ENCODE measurements at places on chromosomes 7 and 10.
A peak's percentile ranks its signal among the peaks of the same experiment; 100 is the strongest.

DNA sequence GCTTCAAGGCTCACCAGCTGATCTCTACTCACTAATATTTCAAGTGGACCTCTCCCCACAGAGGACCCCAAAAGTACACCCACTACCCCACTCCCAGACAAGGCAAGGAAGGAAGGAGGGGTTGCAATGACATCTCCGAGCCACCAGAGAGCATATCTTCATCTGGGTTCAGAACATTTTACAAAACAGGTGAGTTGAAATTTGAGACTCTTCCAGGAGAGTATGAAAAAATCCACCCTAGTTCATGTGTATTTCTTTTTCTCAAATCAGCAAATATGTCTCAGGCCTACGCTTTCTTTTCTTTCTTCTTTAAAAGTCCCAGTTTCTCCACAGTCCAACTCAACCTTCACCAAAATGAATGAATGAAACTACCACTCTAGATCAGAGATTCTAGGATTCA lies 61.9 kb downstream of the SGMS1 start:
- DNase-seq = no peak

- DNase-seq = no peak
Observed at GRCh38 chr10:84291384-84291783, 37.0 kb upstream of the CCSER2 start.

- no peak for DNase-seq
Observed at GRCh38 chr7:64882341-64883112, 20.5 kb upstream of the ZNF273 start.

DNA sequence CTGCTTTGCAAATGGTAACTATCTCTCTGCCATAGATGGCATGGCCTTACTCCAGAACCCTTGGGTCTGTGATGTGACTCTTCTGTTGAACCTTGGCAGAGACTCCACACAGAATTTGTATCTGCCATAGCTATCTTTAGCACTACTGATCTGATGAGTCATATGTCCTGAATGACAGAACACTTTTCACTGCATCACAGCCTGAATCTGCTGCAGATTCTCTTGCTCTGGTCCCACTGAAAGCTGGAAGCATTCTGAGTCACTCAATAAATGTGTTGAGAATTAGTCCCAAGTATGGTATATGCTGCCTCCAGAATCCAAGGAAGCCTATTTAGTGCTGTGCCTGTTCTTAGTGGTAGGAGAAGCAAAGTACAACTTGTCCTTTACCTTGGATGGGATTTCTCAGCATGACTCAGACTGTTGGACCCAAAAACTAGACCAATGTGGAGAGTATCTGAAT lies 39.5 kb upstream of the ANKRD1 start:
- DNase-seq = no peak

GRCh38 chr7:151777908-151778670 lies 98.8 kb downstream of the PRKAG2 start:
- no peak for DNase-seq

DNA sequence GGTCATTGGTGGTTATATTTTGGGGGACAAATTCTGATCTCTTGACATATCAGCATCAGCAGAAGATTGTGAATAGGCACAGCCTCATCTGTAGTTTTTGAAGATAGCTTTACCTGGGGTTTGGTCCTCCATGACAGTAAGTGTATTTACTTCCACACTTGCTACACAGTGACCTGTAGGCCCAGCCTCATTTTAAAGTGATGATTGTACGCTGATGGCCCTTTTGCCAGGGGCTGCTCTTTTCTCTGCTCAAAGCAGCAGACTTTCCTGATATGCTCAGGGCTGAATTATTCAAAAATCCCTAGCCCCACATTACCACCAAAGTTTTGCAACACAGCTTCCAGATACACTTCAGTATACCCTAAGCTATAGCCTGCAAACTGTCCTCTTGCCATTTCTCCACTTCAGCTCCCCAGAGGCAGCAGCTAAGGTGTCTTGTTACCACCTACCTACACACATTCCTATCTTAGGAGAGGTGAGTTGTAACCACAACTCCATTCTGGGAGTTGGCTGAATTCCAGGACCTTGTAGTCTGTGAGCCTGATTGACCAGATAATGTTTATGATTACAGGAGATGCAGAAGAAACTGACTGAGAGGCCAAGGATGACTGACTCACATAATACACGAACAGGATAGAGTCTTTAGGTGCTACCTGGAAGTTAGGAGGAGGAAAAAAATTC lies 6.0 kb downstream of the ASB4 start:
- DNase-seq = no peak

GRCh38 chr7:115825456-115826115 lies 205.0 kb downstream of the TFEC start:
- no peak for DNase-seq

- DNase-seq = no peak
Observed at GRCh38 chr7:95441042-95441823, 6.4 kb upstream of the PON2 start.

DNA sequence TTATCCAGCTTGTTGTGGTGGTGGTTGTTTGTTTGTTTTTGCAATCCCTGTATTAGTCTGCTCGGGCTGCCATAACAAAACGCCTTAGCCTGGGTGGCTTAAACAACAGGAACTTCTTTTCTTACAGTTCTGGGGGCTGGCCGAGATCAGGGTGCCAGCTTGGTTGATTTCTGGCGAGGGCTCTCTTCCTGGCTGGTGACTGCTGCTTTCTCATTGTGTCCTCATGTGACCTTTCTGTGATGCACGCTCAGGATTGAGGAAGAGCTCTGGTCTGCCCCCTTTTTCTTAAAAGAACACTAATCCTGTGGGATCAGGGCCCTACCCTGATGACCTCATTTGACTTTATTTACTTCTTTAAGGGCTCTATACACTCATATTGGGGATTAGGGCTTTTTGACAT lies 107.1 kb upstream of the NRP1 start:
- no peak for DNase-seq

GRCh38 chr10:118246332-118247295 lies 95.5 kb downstream of the FAM204A start:
- DNase-seq = no peak

GRCh38 chr10:964321-964987 lies 23.8 kb upstream of the GTPBP4 start:
- no peak for DNase-seq

DNA sequence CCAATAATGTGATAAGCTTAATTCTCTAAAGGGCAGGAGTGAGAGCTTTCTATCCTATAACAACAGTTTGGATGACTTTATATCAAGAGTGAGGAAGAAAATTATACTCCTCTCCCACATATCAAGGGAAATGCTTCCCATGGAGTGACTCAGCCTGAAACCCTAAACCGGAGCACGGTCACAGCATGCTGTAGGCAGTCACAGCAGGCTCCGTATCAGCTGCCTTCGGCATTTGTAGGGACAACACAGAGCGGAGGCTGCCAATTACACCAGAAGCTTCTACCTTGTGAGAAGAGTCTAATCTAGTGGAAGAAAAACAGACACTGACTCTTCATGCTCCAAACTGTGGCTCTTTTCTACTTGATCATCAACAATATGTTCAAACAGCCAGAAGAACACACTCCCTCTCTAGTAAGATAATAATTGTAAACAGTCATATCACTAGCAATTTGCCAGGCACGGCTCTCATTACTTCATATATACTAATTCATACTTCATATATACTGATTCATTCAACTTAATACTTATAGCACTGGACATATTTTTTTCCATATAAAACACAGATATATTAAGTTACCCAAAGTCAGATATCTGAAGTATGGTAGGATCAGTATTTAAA lies 65.9 kb downstream of the DGKB start:
- DNase-seq = no peak

- peak; percentile 7 for DNase-seq
Observed at GRCh38 chr10:124975977-124976514, 34.1 kb downstream of the ZRANB1 start.

GRCh38 chr7:114976666-114977065 lies 54.8 kb downstream of the MDFIC start:
- no peak for DNase-seq

DNA sequence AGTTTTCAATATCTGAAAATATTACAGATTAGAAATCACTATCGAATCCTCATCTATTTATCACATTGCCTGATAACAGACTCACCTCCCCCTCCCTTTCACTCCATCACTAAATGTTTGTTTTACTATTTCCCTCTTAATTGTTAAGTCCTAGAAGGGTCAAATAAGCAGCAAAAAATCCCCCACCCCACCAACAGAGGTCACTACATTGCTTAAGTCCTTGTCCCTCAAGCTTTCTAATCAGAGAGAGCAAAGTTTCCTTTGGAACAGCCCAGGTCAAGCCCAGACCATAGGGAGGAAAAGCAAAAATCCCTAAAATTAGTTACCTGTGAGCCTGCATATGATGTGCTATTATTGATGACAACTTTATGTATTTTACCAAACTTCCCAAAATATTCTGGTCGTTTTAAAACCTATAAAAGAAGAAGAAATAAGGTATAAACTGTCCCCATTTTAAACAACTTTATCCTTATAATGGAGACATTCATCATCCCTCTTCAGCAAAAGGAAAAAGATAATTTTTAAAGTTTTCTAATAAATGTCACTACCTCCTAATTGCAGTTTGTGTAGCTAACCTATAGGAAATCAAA lies 95.0 kb downstream of the CNOT4 start:
- peak; percentile 3 for DNase-seq

DNA sequence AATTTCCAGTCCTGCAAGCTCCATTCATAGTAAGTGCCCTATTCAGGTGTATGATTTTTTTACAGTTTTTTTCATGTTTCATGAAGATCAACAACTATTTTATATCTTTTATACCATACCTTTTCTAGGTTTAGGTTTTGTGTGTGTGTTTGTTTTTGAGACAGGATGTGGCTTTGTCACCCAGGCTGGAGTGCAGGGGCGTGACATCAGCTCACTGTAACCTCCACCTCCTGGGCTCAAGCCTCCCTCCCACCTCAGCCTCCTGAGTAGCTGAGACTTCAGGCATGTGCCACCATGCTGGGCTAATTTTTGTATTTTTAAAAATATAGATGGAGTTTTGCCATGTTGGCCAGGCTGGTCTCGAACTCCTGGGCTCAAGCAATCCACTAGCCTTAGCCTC lies 35.0 kb downstream of the ARMH3 start:
- DNase-seq = no peak

GRCh38 chr7:17307969-17308648 lies 9.7 kb downstream of the AHR start:
- no peak for DNase-seq

GRCh38 chr7:36742911-36743775 lies 18.8 kb upstream of the AOAH start:
- DNase-seq = no peak

- DNase-seq = no peak
Observed at GRCh38 chr10:54372179-54372578, 428.9 kb downstream of the PCDH15 start.

DNA sequence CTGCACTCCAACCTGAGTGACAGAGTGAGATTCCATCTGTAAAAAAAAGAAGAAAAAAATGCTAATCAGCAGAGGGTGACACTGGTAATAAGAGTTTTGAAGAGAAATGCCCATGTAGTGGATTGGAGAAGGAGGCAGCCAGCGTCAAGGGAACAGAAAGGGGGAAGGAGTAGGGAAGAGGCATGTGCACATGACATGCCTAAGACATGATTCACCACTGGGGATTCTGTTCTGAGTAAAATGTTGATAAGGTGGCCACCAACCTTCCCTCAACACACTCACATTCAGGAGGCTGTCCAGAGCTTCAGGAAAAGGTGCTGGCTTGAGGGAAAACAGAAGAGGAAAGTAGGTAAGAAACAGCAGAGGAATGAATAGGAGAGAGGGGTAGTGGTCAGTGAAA lies 39.9 kb downstream of the AKR1D1 start:
- no peak for DNase-seq

DNA sequence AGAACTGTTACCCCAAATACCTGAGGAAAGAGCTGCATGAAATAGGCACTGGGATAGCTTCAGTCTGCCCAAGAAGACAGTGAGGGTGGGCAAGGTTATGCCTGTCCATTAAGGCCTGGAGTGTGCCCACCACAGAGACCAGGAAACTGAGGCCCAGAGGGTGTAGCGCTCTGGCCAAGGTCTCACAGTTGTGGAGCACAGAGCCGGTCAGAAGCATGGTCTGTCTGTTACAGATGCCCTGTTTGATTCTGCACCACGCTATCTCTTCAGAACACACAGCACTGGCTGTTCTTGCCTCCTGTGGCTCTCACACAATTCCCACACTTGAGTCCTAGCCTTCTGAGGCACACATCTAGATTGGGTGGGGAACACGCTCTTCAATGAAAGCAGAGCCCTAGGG lies 261.4 kb downstream of the GRID1 start:
- no peak for DNase-seq

- DNase-seq = no peak
Observed at GRCh38 chr7:1845536-1846311, 175.6 kb downstream of the ELFN1 start.

- DNase-seq = no peak
Observed at GRCh38 chr10:99938563-99938962, 71.2 kb downstream of the DNMBP start.

- DNase-seq = no peak
Observed at GRCh38 chr7:37420946-37421695, 27.5 kb downstream of the ELMO1 start.

- no peak for DNase-seq
Observed at GRCh38 chr7:151934584-151934983, 21.7 kb upstream of the GALNTL5 start.

GRCh38 chr7:155879592-155879991 lies 67.3 kb upstream of the SHH start:
- DNase-seq = no peak

DNA sequence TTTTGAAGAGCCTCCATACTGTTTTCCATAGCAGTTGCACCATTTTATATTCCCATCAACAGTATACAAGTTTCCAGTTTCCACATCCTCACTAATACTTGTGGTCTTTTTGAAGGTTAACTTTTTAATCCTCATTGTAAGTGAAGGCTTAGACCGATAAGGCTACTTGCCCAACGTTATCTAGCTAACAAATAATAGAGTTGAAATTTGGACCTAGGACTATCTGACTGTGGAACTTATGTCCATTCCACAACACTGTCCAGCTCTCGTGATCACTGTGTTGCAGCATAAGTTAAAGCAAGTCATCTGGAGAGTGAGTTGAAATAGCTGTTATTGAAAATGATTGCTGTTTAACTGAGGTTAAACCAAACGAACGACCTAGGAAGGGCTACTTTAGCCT lies 84.0 kb downstream of the ZNF92 start:
- DNase-seq = no peak
